ENCODE measurements at places on chromosomes 2 and 18.

- peak; percentile 53 for DNase-seq
Observed at GRCh38 chr2:239143858-239144712, 256.7 kb downstream of the HDAC4 start.

DNA sequence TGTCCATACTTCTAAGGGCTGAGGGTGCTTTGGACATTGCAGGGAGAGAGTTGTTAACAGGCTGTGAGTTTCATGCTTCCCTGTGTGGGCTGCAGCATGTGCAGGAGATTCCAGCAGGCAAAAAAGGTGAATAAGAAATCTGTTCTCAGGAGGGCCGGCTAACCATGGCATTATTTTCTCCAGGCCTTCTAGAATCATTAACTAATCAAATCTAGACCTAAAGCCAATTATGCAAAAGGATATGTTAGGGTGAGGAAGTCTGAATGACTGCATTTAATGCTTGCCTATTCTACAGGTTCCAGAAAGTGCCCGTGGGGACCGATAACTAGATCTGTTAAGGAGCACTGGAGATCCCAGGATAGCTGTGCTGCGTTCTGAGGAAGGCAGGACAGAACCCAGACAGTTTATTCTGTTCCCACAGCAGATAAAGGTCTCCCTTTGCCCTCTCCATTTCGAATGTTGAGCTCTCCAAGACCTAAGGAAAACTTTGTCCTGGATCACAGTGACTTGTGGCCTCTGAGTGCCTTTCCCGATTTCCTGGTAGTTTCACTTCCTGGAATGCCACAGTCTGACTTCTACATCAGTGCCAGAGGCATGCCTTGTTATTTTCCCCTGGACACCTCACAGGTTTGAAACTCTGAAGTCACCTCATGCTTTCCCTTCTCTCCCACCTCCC is 50.0 kb upstream of the ZFP36L2 start:
- no peak for DNase-seq

DNA sequence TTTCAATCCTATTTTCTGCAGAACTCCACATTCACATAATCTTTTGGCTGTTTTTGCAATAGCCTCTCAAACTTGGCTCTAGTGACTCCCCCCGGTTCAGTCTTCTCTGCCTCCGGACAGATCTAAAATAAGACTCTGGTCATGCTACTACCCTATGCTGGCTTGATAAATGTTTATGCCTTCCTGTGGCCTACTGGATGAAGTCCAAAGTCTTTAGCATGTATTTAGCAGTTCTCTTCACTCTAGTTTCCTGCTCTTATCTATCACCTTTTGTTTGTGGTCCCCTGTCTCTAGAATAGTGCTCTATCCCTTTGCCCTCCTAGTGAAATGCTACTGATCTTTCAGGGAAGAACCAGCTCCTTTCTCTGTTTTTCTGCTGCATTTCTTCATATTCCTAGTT is 14.4 kb downstream of the ADCYAP1 start:
- DNase-seq, result no peak

GRCh38 chr2:10452312-10452711 is 4.2 kb upstream of the ODC1 start:
- no peak for DNase-seq

DNA sequence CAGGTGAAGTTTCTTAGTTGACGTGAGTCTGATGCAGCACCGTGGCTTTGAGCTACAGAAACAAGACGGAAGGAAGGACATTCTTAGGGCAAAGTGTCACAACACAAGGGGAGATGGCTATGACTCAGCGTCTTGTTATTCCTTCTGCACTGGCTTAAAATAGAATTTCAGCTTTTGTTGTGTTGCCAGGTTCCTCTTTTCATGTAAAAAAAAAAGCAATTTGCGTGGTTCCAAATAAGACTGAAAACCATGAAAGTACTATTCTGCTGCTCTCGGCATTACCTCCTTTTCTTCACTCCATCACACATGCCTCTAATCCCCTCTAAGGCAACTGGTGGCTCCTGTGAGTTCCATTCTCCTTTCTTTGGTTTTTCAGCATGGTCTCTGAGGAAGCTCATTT is 150.1 kb downstream of the ANTXR1 start:
- DNase-seq, result peak; percentile 23

DNA sequence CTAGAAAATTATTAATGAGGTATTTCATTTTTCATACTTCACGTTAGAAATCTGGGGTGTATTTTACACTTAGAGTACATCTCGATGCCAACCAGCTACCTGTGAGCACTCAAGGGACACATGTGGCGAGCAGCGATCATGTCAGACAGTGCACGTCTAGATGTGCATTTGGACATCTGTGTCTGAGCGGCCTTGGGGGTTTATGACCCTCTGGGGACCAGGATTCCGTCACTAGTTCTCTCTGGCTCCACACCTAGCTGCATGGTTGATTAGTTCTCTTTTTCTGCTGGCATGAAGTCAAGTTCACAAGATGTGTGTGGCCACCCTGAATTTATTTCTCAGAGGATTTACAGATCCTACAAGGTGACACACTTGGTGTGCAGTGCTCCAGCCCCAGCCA is 192.2 kb downstream of the TSN start:
- DNase-seq, result no peak

DNA sequence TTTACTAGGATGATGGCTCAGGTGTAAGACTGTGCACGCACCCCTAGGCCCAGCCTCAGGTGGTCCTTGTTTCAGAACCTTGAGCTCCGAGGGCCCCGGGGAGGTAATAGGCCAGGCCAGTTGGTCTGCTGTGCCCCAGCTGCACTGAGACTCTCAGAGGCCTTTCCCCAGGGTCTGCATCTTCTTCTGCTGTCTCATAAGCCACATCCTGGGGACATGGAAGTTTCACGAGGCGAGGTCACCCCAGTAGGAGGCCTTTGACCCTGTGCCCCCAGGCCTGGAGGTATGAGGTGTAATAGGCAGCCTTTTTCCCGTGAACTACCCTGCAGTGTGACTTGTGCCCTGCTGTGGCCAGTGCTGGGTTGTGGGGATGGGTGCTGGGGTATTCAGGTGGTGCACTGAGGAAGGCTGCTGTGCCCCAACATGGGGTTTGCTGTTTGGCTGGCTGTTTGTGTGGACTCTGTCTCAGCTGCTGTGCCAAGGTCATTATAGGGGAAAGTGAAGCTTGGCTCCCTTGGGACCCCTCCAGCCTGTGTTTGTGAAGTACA is 6.9 kb downstream of the OXER1 start:
- DNase-seq, result no peak

DNA sequence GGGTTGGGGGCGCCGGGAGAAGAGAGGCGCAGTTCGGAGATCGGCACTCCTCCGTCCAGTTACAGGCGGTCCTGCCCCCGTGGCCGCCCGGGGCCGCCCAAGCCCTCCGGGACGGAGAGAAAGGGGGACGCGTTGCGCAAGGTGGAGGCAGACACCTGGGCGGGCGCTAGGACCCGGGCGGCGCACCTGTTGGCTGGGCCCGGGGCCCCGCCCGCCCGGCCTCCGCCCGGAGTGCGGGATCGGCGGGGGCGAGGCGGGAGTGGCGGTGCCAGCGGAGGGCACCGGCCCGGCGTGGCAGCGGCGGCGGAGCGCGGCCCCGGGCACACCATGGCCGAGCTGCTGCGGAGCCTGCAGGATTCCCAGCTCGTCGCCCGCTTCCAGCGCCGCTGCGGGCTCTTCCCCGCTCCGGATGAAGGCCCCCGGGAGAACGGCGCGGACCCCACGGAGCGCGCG is at the start of gene SGPP2:
Gene SGPP2 (plus strand): TSS at position 268 of the 453 bp plus-strand sequence. CDS start 60 bp downstream, at position 328.
- no peak for DNase-seq

DNA sequence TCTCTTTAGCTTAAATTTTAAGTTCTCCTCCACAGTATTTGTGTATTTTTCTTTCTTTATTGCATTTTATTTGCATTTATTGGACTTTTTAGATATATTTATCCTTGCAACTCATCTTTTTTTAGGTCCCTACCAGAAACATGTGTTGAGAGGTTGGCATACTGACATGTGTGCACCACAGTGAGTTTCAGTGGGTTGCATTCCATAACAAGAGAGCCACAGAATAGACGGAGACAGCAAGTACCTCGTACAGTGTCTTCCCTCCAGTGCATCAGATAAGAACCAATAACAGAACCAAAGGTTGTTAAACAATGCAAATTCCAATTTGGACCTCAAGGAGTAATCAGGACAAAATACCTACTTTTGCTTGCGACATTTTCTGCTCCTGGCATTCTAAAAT is 111.9 kb downstream of the DNAH7 start:
- DNase-seq, result no peak

DNA sequence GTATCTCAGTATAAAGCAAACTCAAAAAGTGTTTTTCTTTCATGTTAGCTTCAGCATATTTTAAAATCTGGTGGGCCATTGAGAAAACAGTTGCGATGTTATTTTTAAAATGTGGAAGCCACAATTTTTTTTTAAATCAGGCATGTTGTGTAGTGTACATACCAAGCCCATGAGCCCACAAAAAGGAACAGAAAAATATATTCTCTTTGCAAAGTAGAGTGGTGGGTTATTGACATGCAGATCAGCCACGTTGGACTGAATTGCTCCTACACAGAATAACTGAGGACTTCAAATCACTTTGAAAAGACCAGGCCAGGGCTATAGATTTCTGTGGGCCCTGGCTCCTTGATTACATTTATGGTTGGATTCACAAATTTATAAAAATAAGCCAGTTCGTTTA is 774.4 kb downstream of the DCC start:
- DNase-seq, result no peak

DNA sequence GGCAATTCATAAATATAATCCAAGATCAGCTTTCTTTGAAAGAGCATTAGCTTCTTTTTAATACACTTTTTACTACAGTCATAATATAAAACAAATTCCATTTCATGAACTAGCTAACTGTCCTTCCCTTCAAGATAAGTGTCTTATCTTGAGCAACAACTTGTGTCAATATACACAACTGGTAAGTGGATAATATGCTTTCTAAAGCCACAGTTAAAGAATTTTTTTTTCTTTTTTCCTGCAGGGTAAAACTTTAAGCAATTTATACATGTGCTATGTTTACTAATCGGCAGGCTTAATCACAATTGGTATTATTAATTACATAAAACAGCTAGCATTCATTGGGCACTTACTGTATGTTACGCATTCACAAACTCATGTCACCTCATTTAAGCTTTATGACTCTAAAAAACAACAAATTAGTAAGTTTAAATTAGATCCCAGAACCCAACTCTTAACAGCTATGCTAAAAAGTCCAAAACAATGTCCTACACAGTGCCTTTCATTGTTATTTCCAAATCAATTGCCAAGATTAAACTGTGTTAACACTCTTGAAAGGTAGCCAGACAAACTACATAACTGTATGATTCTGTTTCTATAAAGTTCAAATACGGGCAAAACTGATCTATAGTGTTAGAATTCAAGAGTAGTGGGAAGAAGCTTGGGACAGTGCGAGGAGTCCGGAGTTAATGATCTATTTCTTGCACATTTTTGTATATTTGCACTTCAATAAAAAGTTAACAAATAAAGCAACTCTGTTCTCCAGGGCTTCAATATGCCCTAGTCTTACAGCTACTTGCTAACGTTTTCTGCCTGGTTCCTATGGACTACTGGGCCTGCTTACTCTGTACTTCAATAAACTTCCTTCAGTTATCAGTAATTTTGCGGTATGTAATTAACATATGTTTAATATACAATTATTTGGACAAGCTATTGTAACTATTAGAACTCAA is 6.0 kb downstream of the TXNL1 start:
- no peak for DNase-seq

DNA sequence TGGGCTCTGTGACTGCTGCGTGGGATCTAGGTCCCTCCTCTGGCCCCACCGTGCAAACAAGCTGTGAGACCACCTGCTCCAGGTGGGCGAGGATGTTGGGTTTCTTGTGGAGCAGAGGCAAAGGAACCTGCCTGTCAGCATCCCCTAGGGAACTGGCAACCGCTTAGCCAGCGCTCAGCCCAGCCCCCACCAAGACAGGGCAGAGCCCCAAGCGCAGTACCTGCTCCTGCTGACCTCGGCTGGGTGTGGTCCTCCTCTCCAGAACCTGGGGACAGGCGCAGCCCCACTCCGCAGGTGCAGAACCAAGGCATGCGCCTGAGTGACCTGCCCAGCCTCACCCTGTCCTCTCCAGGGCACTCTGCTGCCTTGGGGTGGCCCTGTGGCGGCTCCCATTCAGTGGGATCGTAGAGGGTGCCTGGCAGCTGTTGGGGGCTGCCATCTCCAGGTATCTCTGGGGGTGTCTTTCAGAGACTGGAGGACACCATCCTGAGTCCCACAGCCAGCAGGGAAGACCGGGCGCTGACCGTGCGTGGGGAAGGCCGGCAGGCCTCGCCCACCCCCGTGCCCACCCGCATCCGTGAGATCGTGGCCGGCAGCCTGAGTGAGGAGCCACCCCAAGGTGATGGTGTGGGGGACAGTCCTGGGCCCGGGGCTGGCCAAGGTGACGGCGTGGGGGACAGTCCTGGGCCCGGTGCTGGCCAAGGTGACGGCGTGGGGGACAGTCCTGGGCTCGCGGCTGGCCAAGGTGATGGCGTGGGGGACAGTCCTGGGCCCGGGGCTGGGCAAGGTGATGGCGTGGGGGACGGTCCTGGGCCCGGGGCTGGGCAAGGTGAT is 12.3 kb downstream of the CROCC2 start:
- DNase-seq, result no peak

DNA sequence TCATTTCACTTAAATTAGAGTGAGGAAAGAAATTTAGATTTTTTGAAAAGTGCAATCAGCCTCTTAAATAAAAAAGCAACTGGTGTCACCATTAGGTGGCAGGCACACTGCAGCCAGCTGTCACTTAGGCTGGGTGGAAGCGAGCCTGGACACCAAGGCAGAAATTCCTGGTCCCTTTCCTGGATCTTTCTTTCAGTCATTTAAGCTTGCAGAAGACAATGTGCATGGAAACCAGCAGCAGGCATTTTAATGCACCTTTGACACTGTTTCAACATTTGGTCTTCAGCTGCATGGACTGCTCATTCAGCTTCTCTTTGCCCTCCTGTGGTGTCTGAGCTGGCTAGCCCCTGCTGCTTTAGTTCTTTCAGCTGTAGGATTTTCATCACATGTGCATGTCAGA is 61.0 kb downstream of the AQP4 start:
- DNase-seq, result no peak

- no peak for DNase-seq
Observed at GRCh38 chr18:23069898-23070297, 65.4 kb upstream of the CABLES1 start.

GRCh38 chr2:63862806-63863205 is 21.1 kb downstream of the UGP2 start:
- DNase-seq, result no peak

DNA sequence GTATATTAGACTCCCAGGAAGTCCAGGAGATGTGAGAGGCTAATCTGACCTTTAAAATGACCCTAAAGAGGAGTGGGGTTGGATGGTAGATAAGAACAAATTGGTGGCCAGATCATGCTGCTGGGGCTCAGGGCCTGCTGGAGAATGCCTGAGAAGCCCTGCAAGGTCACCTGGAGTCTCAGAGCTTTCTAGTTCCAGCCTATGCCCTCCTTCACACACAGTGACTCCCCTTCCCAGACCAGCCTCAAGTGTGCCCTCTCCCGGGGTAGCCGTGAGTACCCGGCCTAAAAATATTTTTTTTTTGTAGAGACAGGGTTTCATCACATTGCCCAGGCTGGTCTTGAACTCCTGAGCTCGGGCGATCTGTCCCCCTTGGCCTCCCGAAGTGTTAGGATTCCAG is 44.2 kb upstream of the FZD5 start:
- DNase-seq, result no peak

GRCh38 chr18:77366067-77366719 is 116.5 kb downstream of the GALR1 start:
- no peak for DNase-seq
